ENCODE measurements at places on chromosomes 7 and 10.

DNA sequence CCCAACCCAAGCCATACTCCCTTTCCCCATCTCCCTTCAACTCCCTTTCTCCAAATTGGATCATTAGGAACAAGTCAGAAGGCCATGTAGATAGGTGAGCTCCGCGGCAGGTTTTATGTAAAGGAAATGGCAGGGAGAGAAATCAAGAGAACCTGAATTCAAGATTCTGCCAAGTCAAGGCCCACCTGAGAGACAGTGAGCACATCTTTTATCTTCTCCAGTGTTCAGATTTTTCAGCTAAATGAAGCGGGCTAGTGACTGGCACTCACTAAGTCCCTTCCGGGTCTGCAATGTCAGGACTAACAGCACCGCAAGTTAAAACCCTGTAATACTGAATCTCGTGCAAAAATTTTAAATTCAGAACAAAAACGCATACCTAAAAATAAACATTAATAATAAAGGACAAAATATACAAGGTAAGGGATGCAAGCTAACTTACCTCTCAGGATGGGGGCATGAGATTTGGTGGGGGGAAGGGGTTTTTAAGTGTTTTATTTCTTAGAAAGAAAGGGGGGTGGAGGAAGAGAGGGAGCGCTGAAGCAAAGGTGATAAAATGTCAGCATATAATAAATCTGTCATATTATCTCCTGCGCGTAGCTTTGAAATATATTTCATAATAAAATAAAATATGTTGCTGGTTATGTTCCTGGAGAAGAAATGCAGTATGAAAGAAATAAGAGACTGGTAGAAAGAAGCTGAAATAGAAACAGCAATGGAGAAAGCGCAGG, 17.6 kb downstream of the TCAF1 start:
- no peak for DNase-seq

DNA sequence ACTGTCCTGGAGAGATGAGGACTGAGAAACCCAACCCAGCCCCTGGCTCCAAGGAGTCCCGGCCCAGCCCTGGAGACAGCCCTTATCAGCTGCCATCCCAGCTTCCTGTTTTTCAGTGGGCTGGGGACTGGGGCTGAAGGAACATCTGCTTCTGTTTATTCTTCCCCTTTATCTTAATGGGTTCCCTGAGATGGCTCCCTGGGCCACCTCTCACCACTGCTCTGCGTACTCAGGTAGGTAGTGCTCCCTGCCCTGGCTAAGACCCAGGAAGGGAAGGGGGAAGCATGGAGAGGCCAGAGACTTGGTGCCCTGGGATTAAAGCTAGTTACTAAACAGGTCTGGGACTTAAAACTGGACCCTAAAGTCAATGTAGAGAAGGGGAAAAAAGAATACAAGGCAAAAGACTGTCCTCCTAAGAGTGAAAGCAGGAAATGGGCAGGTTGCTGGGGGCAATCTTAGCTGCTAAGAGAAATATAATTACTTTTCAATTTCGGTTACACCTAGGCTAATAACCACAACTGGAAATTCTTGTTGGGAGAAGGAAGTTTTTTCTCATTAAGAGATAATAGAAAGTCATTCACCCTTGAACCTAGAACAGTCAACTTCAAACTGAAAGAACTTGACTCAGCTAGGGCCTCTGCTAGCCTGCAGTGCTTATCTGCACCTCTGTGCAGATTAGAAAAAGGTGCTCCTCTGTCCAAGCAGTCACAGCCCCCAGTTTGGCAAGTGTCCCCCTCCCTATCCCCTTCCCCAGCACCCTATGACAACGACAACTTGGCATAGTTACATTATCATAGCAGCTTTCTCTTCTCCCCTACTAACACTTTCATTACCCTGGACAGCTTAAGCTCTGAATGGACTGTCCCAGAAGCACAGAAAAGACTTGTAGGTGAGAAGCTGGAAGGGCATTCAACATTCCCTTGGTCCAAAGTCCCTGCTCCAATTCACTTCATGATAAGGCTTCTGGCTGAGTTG, 65.6 kb upstream of the KDM7A start:
- no peak for DNase-seq

- DNase-seq, result no peak
Measured at GRCh38 chr10:5070648-5071410, 23.4 kb upstream of the AKR1C3 start.

- no peak for DNase-seq
Measured at GRCh38 chr7:83987764-83988163, 206.8 kb downstream of the SEMA3A start.

- no peak for DNase-seq
Measured at GRCh38 chr7:115911465-115911864, 119.1 kb downstream of the TFEC start.

- no peak for DNase-seq
Measured at GRCh38 chr7:55005241-55005851, 13.5 kb upstream of the EGFR start.

DNA sequence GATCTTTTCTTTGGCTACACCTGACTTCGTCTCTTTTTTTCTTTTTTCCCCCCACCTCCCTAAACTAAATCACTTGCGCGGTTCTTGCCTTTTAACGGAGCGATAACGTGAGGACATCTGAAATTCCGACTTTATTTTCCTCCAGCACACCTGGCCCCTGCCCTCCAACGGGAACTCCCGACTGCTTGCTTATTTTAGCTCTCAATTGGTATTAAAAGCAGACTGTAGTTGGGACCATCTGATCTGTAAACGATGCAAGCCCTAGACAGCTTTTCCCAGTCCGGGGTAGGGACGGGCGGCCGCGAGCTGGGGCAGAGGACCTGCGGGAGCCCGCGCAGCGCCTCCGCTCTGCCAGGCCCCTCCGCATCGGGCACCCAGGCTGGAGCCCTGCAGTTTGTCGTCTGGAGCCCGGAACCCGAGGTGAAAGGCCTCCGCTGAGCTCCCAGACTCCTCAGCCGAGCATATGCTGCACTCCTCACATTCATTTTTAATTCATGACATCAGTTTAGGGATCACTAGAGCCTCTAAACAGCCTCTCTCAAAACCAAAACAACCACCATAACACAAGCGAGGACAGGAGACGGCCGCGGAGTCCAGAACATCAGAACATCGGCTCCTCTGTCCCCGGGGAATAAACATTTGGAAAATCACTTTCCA, 10.0 kb upstream of the EMX2 start:
- DNase-seq, result no peak

DNA sequence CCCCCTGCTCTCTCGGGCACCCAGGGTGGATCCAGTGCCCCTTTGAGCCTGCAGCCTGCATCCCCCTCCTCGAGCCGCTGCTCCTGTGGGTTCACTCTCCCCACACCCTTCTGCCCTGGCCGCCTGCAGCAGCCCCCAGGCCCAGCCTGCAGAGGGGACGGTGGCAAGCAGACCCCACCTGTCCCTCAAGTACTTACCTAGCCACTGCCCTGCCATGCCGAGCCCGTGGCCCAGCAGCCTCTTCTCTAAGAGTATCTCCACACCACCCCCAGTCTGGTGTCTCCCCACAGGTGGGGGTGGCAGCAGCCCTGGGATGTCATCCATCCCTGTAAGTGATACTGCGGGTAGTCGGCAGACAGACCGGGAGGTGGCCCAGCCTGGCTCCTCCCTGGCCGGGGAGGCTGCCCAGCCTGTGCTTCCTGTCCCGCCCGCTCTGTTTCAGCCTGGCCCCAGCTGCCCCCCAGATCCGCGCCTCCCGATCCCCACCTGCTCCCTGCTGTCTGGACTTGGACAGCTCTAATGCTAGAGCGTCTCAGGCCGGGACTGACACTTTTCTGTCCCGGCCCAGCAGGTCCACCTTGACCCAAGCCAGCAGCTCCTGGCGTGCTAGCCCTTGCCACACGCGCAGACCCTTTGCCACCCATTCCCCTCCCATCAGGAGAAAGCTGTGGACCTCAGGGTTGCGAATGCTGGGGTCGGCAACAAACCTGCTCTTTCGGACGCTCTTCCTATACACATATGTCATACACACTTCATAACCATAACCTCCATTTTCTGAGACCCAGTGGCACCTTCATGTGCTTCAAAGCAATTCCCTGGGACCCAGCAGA, 25.0 kb downstream of the YKT6 start:
- no peak for DNase-seq

GRCh38 chr7:463817-464453, 55.7 kb downstream of the PDGFA start:
- no peak for DNase-seq

DNA sequence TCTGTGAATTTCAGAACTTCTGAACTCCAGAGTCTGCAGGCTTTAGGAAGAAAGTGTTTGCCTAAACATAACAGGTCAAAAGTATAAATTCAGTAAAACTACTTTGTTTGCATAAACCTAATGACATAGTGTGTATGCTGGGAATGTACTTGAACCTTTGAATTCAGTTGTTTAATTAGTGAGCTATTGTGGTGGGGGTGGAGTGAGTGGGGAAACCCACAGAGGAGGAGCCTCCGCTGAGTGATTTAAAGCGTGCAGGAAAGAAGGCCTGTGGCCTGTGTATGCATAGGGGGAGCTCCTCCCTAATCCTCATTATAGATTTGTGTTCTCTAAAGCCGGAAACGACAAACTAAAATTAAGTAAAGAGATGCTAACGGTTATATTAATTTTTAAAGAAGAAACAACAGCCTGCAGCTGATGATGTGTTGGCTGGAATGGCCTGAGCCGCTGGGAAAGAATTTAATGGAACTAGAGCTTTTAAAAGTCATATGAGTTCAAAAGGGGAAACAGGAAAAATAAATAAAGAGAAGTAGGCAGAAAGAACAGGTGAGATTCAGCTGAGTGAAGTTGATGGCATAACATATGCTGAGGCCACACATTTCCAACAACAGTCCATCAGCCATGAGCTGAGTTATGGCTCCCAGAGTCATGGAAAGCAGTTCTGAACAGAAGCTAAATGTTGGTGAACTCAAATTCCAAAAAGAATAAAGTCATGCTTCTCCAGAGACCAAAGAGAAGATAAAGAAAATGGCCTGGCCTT, 595.0 kb downstream of the GRM8 start:
- no peak for DNase-seq

DNA sequence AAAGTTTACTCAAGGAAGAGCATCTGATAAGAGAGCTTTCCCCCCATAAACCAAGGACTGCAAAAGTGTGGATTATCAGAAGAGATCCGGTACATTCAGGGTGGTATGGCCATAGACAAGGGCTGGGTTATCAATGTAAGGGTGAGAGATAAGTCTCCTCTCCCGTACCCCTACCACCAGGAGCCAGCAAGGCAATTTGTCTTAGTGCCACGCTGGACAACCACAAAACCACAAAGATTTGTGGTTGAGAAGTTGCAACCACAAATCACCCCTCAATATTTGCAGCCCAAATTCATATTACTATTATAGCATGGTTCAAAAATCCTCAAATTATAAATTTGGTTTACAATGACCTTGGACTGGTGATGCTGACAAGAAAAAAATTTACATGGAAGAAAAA, 2.3 kb upstream of the ZSCAN25 start:
- no peak for DNase-seq

DNA sequence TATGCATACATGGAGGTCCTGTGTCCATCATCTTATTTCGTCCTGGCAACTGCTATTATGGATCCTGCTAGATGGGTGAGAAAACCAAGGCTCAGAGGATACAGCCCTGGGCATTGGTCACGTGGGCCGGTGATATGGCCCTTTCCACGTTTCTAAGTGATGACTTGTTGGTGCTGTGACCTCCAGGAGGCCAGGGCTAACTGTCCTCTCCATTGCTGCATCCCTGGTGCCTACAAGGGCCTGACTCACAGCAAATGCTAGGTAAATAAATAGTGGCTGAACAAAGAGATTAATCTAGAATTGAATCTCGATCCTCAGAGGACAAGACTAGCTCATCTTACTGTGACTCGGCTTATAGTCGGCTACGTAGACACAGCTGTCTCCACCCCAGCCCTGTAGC, 78.6 kb downstream of the FAM53B start:
- no peak for DNase-seq

DNA sequence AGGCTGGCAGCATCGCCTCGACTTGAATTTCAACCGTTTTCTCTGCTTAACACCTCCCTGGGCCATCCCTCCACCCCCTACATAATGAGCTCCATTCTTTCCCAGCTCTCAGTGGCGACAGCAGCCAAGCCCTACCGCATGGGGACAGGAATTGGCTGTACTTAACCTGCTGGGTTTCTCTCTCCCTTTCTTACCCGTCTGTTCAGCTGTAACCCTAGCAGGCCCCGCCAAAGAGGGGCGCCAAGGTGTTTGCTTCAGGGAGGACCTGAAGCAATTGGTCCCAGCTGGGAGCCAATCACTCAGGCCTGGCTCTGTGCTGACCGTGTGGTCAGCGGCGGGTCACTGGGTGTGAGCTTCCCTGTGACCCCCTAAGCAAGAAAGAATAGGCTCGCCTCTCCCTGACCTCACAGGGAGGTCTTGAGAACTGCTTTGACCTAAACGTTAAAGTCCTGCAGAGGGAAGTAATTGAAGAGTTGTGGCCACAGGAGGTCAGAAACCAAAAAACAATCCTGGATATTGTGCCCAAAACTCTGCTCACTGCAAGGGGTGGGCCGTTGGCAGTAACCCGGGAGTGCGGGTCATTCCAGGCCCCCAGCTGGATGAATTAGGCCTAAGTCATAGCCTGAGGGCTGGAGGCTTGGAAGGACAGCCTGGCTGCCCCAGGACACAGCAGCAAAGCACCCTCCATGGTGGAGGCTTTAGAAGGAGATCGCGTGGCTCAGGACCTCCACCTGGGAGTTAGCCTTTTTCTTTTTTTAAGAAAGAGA, 114.6 kb downstream of the ITIH5 start:
- no peak for DNase-seq

- DNase-seq, result no peak
Measured at GRCh38 chr7:16960337-16960965, 78.7 kb upstream of the AGR3 start.

- DNase-seq, result no peak
Measured at GRCh38 chr7:148963583-148964482, 64.5 kb downstream of the PDIA4 start.

GRCh38 chr7:89771003-89771636, 383.1 kb upstream of the STEAP1 start:
- DNase-seq, result no peak

GRCh38 chr10:34097682-34098081, 717.4 kb downstream of the PARD3 start:
- no peak for DNase-seq

- no peak for DNase-seq
Measured at GRCh38 chr7:128263420-128263819, 22.3 kb downstream of the LEP start.

GRCh38 chr10:101041252-101041761, 10.3 kb downstream of the SFXN3 start:
- DNase-seq, result peak; percentile 21

All from DMS79 (cell line).